ENCODE measurements at places on chromosomes 7 and 10.
A peak's percentile ranks its signal among the peaks of the same experiment; 100 is the strongest.

- DNase-seq = peak; percentile 87
Observed at GRCh38 chr7:37920849-37921805, 687 bp downstream of the EPDR1 start.

GRCh38 chr7:45566386-45566785 is 7.8 kb upstream of the ADCY1 start:
- DNase-seq = no peak

- DNase-seq = no peak
Observed at GRCh38 chr10:24418532-24418931, 209.6 kb downstream of the KIAA1217 start.

DNA sequence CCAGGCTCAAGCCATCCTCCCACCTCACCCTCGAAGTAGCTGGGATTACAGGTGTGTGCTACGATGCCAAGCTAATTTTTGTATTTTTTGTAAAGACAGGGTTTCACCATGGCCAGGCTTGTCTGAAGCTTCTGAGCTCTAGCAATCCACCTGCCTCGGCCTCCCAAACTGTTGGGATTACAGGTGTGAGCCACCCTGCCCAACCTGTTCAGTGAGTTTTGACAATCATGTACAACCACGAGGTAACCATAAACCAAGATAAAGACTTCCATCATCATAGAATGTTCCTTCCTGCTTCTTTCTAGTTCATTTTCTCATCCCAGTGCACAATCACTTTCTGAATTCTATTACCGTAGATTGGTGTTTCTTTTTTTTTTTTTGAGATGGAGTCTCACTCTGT is 30.5 kb upstream of the MKRN1 start:
- no peak for DNase-seq

- DNase-seq = no peak
Observed at GRCh38 chr10:20871970-20872369, 25.1 kb downstream of the NEBL start.

- no peak for DNase-seq
Observed at GRCh38 chr7:867406-868188, 8.8 kb upstream of the GET4 start.

DNA sequence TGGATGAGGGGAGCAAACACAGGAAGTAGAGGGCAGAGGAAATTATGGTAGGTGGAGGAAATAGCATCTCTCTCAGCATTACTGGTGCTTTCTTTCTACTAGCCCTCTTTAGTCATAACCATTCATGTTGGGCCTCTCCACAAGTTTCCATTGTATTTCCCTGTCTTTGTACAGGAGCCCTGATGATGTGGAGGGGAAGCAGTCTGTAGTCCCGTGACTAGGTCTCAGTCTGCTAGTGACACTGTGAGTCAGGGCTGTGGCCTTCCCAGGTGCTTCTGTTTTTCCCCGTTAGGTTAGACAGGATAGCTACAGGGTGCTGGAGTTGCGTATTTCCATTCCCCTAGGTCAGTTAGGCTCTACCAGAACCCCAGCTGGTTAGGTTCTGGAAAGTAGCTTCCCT is 82.9 kb upstream of the NAMPT start:
- no peak for DNase-seq

DNA sequence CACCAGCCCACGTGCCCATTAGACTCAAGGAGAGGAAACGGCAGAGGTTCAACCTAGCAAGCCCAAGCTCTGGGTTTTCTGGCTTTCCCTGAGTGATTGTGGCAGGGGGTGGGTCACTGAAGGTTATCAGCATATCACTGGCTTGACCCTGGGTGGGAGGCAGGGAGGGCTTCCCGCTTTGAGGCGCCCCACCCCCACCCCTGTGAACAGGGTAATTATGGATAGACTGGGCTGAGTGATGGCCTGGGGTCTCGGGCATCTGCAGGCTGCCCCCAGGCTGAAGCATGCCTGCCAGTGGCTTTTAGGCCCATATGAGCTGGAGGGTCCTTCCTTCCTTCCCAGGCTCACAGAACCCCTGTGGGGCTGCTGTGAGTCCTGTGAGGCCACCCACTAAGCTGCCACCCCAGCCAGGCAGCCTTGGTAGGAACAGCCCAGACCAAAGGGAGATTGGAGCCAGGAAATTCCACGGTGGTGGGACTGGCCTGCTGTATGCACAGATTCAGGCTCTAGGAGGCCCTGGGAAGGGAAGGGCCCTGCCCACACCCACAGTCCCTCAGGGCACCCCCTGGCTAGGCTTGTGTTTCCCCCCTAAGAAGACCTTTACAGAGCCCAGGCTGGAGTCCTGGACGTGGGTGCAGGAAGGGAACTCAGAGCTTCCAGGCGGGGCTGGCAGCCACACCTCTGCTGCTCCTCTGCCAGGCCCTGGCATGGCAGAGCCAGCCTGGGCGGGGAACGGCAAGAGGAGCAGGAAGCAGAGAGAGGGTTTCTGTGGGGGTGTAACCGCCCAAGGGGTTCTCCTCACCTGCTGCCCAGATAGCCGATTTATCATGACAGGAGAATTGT is 33.1 kb downstream of the GPRIN2 start:
- no peak for DNase-seq

DNA sequence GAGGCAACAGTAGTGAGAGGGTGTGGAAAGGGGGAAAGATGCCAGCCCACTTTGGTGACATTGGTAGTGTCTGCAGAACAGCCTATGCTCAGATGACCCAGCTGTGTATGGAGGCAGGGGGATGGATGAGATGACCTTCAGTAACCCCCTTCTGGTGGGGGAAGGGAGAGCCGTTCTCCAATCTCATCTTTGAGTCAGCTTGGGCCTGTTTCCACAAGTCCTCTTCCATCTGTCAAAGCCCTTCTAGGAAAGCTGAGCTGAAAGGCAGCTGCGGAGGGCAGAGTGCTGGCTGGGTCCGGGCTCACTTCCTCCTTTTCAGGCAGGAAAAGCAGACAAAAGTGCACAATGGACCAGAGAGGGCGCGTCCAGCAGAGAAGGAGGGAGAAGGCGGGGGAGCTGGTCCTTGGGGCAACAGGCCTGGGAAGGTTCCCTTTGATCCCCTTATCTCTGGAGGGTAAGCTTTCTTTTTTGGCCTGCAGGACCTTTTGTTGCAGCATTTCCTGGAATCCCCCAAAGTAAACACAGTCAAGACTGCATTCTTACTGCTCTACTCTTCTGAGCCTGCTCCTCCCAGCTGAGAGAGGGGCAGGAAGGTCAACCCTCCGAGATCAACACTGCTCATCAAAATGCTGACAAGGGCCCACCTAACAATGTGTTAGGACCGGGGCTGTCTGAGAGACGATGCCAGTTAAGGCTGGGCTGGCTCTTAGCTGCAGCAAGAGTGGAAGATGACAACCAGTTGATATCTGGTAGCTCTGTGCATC is 1.2 kb upstream of the LRMDA start:
- DNase-seq = peak; percentile 97

- no peak for DNase-seq
Observed at GRCh38 chr10:6072215-6072934, 10.2 kb upstream of the IL2RA start.

DNA sequence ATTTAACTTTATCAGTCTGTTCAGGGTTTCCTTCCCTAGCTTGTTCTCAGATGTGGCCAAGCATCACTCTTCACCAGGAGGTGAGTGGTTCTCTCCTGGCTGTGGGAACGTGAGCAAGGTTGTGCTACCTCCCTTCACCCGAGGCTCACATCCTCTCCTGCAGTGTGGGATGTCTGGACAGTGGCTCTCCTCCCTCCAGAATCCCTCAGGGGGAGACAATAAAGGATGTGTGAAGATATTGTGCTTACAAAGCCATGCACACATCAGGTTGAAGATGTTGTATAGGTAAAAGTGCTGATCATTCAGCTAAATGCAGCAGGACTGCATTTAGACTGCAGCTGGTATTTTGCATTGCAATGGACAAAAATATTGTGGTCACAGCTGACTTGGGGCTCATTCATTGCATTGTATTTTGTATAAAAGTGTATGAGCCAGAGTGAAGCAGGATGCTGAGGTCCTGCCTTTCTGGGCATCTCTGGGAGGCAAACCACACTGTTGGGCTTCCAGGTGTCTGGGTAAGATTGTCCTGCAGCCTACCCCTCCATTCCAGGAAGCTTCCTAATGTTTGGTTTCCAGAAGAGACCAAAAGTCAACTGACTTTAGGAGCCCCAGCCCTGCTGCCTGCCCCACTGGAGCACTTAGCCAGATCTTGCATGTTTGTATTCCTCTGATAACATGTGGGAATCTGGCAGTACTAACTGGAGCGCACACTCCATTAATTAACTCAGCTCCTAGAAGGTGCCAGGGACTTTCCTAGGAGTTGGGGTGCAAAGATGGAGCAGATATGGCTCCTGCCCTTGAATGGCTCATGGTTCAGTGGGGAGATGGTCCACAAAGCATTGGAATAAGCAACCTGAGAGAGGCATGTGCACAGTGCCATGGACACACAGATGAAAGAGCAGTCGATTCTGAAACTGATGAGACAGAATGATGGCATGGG is 292.5 kb upstream of the ZNF32 start:
- no peak for DNase-seq

- no peak for DNase-seq
Observed at GRCh38 chr10:98474628-98475027, 27.9 kb upstream of the HPS1 start.

DNA sequence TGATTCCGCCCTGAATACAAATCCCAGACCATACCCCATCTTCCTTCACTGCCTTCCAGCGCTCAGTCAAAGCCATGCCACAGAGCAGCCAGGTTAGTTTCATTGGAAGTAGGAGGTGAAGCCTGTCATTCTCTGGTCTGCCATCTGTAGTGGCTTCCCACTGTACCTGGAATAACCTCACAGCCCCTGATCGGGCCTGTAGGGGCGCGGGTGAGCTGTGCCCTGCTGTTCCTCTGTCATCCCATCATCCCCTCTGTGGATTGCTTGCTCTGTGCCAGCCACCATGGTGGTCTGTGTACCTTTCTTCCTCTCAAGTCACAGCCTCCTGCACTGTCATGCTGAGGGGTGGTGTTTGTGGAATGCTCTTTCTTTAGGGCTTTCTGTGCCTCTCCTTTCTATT is 155.1 kb downstream of the ZNF22 start:
- DNase-seq = no peak

DNA sequence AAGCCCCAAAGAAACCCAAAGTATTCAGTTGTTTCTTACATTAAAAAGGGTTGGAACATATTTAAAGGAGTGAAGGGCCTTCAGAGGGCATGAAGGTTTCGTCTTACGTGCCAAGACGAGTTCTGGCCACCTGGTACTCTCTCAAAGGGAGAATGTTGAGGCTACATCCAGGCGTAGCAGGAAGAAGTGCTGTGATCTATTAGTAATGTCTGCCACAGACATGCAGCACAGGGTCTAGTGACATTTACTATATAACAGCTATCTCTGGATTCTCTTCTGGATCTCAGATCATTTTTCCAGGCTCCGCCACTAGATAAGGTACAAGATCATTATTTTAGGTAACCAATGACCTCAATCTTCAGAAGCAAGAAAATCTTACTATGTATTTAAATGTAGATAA is 76.5 kb upstream of the ARID5B start:
- no peak for DNase-seq

GRCh38 chr7:30522159-30522558 is 17.5 kb upstream of the GGCT start:
- no peak for DNase-seq
